Ureter (tissue), 1 donor: ENCODE measurements at places on chromosomes 1 and 21. TPM values are rescaled to one million over a fixed set of nuclear protein-coding genes. Genes with fewer than 3 reads are reported as not detected.

- DNase-seq, result no peak
Observed at GRCh38 chr1:31041529-31041928, 24.0 kb downstream of the PUM1 start.

GRCh38 chr1:234502785-234503184 lies 23.8 kb upstream of the TARBP1 start:
- no peak for DNase-seq

DNA sequence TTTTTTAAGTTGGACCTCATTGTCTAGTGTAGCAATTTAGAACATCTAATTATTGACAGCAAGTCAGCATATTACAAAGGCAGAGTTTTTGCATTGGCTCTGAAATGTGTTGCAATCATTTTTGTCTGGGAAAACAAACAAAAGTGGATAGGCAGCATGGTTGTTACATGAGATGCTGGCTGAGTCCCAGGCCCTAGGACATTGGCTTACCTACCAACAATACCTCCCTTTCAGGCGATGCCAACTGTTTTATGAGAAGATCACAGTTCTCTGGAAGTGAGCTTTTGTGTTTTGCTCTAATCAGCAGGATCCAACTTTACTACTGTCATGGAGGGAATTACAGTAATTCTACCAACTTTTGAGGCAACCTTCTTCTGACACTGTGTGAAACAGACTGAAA lies 71.5 kb upstream of the CXADR start:
- peak; percentile 53 for DNase-seq

DNA sequence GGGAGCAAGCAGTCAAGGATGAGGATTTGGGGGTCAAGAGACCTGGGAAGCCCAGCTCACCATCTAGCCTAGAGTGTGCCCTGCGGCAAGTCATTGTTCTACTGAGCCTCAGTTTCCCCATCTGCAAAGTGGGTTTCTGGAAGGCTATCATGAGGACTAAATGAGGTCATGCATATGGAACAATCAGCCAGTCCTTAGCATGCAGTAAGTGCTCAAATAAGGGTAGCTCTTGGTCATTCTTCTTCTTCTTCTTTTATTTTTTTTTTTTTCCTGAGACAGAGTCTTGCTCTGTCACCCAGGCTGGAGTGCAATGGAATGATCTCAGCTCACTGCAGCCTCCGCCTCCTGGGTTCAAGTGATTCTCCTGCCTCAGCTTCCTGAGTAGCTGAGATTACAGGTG lies 99.9 kb upstream of the RUNX3 start:
- no peak for DNase-seq

DNA sequence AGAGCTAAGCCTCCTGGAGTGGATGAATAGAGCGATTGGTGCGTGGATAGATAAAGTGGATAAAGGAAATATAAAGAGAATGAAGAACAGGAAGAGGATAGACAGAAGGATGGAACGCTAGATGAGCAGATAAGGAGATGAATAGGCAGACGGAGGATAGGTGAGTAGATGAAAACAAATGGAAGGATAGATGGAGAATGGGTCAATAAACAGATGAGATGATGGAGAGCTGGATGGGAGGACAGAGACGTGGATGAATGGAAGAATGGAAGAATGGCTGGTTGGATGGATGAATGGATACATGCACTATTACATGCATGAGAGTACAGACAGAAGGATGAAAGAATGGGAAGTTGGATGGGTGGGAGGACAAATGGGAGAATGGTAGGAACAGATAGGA lies 35.2 kb upstream of the EDN2 start:
- no peak for DNase-seq

The TMEM61 gene
- total RNA-seq, result 1.4 TPM

DNA sequence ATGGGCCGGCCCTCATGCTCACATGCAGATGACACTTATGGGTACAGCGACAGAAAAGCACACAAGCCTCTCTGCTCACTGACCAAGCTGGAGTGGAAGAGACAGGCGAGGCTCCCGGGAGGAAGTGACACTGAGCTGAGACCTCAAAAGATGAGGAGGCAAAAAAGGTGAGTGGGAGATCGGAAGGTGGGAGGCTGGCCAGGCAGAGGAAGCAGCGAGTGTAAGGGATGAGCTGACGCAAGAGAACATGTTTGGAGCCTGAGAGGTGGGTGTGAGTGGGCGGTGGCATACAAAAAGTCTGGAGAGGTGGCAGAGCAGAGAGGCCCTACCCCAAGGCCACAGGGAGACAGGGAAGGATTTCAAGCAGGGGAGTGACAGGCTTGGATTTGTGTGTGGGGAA lies 18.2 kb upstream of the CDCP2 start:
- DNase-seq, result no peak

The RHD gene
- not detected for total RNA-seq

- peak; percentile 50 for DNase-seq
Observed at GRCh38 chr21:41112740-41113692, 54.9 kb upstream of the BACE2 start.

- DNase-seq, result no peak
Observed at GRCh38 chr1:218297867-218298266, 12.8 kb downstream of the RRP15 start.

The LRRC38 gene
- total RNA-seq, result not detected

GRCh38 chr1:209176866-209177430 lies 406.6 kb upstream of the CAMK1G start:
- no peak for DNase-seq
